RWPE1 (cell line): ENCODE measurements at places on chromosomes 4 and X.
A peak's percentile ranks its signal among the peaks of the same experiment; 100 is the strongest.

GRCh38 chrX:15973299-15973698 lies 118.7 kb upstream of the AP1S2 start:
- DNase-seq = peak; percentile 3

DNA sequence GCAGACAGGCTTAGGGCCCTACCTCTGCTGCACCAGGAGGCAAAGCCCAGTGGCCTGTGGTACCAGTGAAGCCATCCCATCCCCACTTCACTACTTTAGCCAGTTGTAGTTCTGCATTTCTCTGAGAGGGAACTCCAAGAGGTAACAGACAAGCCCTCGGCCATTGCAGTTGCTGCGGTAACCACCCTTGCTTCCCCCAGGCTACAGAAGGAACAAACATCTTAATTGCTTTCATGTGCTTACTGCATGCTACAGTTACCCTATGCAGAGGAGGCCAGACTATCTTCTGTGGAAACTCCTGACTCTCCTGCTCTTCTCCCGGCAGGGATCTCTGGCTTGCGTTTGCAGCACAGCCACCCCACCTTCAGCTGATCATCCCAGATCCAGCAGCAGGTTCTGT lies 67.8 kb downstream of the SPIN4 start:
- no peak for DNase-seq

GRCh38 chr4:1879485-1879884 lies 8.3 kb downstream of the NSD2 start:
- DNase-seq = no peak

GRCh38 chrX:18291006-18291545 lies 63.4 kb downstream of the SCML2 start:
- no peak for DNase-seq

DNA sequence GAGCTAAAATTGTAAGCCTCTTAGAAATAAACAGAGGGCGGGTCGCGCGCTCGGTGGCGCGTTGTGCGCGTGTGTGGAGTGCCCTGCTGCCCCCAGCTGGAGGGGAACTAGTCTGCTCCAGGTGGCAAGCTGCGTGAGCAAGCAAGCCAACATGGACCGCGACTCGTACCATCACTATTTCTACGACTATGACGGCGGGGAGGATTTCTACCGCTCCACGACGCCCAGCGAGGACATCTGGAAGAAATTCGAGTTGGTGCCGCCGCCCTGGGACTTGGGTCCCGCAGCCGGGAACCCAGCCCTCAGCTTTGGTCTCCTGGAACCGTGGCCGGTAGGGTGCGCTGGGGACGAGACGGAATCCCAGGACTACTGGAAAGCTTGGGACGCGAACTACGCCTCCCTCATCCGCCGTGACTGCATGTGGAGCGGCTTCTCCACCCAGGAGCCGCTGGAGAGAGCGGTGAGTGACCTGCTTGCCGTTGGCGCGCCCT lies 66.1 kb downstream of the DNAAF6 start:
- DNase-seq = no peak

- DNase-seq = no peak
These were observed 16.9 kb downstream of the SMIM10L2A start for GRCh38 chrX:135438734-135439043.

DNA sequence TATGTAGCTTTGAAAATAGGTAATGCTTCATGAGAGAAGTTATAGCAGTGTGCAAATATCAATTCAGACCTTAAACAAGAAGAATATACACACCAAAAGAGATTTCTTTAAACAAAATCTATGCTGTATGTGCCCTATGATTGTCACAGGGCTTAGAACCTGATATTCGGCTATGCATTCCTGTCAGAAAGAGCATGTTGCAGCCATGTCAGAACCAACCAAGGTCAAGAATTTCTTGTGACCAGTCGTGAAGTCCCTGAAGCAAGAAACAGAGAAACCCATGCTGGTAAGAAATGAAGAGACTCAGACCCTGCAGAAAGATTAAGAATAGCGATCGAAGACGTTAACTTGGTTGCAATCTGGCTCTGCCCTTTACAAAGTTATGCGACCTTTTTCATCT lies 210.3 kb upstream of the SPIN4 start:
- no peak for DNase-seq

DNA sequence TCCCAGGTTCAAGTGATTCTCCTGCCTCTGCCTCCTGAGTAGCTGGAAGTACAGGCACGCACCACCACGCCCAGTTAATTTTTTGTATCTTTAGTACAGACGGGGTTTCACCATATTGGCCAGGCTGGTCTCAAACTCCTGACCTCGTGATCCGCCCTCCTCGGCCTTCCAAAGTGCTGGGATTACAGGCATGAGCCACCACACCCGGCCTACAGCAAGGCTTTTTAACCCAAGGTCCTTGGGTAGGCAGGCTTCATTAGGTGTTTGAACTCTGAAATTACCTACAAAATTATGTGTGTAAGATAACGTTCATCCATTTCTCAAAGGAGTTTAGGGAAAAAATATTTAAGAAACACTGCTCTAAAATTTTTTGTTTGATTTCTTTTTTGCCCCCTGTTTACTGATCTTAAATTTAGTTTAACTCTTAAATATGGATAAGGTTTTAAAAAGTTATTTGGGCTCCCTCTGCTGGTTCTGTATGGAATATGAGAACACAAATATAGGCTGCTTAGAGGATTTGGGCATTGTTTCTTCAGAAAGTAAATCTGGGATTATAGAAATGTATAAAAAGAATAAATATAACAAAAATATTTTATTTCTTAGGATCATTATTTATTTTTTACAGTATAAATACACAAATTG lies 92.8 kb downstream of the CBR4 start:
- DNase-seq = peak; percentile 40

DNA sequence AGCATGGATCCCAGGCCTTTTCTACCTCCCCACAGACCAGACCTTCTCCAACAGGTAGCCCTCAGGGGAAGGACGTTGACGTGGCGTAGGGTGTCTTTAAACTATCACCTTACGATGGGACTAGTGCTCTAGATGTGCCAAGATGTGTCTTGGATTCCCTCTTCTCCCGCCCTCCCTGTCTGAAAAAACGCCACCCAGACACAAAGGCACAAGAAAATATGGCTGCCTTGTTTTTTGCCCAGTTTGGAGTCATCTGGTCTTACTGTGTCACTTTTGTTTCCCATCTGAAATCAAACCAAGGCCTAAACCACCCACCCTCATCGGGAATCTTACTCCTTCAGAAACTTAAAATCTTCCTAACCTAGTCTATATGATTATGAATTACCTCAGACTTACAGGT lies 235.4 kb downstream of the OR13H1 start:
- no peak for DNase-seq

- no peak for DNase-seq
These were observed 27.0 kb downstream of the SMIM43 start for GRCh38 chr4:121737846-121738554.

DNA sequence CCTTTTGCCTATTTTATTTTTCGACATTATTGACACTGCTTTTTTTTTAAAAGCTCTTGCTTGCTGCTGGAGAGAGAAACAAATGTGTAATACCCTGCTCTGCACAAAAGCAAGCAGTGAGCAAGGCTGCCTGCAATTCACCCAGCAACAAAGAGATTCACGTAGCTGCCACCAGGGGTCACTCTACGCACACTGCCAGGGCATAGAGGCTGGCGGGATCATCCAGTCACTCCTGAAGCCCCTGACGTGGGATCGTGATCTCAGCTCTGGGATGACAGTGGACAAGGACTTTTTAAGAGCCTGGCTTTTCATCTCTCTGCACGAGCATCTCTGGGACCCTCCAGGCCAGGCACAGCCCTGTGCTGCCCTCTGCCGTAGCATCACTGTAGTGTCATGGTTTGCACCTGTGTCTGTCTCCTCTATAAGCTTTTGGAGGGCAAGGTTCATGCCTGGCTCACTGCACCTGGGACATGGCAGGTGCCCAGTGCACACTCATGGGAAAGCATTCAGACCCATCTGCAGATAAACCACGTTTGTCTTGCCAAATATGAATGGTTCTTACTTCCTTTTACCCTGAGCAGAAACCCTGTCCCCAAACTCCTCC lies 19.8 kb downstream of the C4orf50 start:
- DNase-seq = peak; percentile 27

DNA sequence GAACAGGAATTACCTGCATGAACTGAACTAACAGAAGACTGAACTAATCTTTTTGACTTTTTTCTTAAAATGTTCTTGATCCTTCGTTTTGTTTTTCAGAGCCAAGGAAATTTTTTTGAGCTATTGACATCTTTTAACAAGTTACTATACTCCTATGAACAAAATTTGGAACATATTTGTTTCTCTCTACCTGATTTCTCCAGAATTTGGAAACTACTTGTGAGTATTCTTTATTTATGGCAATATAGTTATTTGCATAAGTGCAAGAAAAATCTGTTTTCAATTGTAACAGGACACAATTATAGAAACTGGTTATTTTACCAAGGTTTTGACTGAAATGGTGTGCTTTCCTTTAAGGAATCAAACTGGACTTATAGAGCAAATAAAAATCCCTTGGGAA lies 89.5 kb upstream of the HPGD start:
- no peak for DNase-seq

DNA sequence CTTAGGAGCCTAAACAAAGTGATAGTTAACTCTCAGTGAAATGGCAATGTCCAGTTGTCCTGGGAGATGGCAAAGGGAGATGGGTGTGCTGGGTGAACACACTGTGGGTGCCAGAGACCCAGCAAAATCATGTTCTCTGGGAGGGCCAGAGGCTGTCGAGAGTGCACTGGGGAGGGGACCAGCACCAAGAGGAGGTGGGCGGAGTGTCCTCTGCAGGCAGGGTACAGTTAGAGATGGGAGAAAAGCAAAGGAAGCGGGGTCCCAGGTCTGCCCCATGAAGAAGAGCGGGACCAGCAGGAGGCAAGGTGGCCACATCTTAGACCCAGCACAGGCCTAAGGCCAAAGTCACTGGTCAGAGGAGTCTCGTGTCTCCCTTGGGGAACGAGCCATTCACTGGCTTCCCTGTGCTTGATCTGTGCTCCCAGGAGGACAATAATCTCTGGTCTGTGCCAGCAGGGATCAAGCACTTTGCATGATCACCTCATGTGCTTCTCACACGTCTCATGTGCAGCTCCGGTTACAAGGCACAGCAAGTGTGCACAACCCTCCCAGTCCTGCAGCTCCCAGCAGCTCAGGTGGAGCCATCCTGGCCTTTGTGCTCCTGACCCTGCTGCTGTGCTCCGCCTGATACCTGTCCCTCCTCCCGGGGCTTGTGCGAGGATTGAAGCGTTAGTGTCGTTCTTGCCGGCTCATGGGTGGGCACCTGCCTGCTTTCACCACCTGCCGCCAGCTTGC lies 100.9 kb downstream of the FAM53A start:
- no peak for DNase-seq

GRCh38 chrX:111695297-111695880 lies 14.4 kb downstream of the ALG13 start:
- no peak for DNase-seq

- DNase-seq = no peak
These were observed 117.4 kb upstream of the AFF2 start for GRCh38 chrX:148382983-148383382.

- no peak for DNase-seq
These were observed 36.0 kb upstream of the NSUN7 start for GRCh38 chr4:40713798-40714197.

DNA sequence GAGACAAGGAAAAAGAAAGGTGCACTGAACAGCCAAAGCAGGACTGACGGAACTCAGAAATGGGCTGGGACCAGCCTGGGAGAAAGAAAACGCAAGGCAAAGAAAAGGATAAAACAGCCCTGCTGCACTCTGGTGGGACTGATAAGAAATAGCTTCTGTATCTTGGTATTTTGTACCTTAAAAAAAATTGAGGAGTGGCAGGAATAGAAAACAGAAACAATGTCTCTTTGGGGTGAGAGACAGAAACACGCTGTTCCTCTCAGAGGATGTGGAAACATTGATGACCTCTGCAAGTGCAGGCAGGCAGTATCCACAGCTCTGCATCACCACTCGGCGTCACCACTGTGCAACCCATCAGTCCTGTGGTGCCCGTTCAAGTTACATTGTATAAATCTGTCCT lies 152.5 kb upstream of the SPRY1 start:
- peak; percentile 20 for DNase-seq

DNA sequence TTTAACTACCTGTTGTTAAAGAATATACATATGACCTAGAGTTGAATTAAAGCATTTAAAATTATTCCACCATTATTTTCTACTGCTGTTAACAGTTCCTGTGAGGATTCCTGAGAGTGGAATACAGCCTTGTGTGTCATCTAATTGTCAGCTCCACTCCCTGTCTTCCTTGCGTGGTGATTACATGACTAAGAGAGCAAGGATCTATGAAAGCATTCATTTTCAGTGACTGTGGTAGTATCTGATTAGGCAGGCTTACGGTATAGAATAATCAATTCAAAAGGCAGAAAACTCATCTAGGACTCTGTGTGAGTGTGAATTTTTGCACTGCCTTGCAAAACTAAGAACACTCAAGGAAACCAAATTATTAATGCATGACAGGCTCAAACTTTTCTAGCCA lies 577.8 kb downstream of the SH3BGRL start:
- no peak for DNase-seq

GRCh38 chr4:5249727-5250126 lies 198.4 kb downstream of the STK32B start:
- DNase-seq = no peak

GRCh38 chr4:10092481-10093270 lies 23.9 kb downstream of the WDR1 start:
- DNase-seq = no peak

DNA sequence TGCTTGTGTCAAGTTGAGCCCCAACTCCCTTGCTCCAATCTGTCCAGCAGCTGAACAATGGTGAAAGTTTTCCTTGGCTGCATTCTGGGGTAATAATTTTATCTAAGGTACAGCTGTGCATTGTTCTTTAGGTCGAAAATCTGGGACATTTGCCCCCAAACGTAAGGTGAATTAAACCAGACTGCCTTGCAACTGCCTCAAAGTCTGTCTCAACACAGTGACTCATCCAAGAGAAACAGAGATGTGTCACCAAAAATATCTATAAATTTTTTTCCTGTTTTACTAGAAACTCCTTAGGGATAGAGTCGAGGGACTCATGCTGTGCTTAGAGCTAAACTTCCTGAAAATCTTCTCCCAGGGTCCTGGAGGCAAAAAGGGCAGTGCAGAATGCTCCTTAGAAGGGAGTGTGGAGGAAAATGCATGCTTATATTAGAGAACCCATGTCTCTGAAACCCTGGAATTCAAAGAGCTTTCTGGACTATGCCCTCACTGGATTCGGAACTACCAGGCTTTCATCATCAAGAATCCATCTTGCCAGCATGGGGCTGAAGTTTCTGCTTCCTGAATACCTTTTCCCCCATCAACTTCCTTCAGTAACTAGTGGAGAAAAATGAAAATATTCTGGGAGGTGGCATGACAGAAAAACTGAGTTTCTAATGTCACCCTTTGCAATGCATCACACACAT lies 115.7 kb downstream of the PALLD start:
- DNase-seq = peak; percentile 51

GRCh38 chr4:169770416-169770815 lies 12.7 kb upstream of the HPF1 start:
- no peak for DNase-seq

DNA sequence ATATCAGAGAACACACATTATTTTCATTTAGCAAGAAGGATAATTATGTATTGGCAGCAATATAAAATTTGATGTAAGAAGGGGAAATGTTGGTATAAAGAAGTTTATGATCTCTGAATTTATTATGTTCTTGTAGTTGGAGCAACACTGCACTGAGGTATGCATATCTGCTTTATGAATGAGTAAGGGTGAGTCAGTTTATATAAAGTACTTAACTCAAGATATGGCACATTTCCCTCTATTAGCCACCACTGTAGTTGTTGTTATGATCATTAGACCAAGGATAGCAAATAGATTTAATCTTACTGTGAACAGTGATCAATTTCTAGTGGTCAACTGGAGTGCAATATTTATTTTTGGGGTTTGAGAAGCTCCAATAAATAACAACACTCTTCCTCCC lies 66.6 kb downstream of the SNX25 start:
- peak; percentile 25 for DNase-seq
